ENCODE measurements at places on chromosomes 1 and 21.

DNA sequence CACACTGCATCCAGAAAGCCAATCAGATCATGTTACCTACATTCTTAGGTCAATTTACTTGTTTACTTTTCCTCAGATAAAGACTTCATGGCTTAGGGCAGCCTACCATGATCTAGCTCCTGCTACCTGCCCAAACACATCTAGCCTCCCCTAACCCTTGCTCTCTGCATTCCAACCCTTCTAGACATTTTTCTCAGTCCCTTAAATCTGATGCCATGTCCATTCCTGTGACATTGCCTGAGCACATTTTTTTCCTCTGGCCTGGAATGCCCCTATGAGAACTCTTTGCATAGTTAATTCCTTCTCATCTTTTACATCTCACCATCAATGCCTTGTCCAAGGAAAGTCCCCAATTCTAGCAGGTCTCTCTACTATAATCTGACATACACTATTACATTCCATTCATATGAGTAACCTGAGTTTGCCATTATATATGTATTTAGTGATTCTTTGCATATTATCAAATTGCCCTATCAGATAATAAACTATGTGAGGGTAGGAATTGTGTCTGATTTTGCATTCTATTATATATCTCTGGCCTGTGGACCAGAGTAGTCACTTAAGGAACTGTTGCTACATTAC is 166.9 kb downstream of the COL11A1 start:
- no peak for DNase-seq

GRCh38 chr1:53180226-53180625 is 16.4 kb upstream of the CPT2 start:
- DNase-seq, result no peak

- no peak for DNase-seq
Measured at GRCh38 chr1:153629971-153630370, 1.7 kb downstream of the S100A1 start.

DNA sequence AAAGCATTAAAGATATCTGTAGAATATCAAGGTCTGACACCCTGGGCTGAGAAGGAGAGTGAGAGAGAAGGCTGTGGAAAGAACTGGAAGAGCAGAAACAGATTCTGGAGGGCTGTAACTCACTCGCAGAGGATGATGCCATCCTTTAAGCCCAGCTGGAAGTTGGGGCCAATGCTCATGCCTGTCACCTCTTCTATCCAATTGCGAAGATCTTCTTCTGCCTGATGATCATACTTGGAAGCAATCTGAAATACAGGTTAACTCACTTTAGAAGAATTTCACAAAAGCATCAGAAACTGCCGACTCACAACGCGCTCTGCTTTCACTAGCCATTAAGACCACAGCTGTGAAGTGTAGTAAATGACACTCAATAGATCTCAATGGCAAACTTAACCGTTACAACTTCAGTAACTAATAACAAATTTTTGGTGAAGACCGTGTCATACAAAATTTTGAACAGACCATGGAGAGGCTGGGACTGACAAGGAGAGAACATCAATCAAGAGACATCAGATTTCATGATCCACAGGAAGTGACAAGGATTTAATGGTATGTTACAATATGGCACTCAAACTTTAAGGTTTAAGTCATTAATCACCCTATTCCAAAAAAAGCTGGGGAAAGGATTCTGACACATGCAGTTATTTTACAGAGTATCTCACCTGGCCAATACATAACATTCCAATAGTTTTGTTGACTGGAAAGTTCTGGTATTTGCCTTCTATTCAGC is 23.5 kb downstream of the CNN3 start:
- DNase-seq, result no peak

DNA sequence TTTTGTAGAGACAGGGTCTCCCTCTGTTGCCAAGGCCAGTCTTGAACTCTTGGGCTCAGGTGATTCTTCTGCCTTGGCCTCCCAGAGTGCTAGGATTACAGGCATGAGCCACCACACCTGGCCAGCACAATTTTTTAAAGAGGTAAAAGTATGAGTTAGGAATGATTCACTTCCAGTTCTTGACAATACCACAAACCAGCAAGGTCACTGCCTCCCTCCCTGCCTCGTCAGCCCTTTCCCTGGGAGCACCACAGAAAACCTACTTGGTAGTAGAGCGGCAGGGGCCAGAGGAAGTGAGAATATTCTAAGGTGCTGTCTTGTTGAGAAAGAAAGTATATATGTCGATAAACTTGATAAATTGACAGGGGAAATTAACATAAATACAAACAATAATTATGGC is 10.8 kb upstream of the CDA start:
- DNase-seq, result no peak

- no peak for DNase-seq
Measured at GRCh38 chr21:14057313-14057712, 153.4 kb downstream of the LIPI start.

GRCh38 chr1:89363196-89363595 is 663 bp upstream of the GBP6 start:
- no peak for DNase-seq
